Endothelial cell of umbilical vein (primary cell): ENCODE measurements at places on chromosomes 2 and 18. TPM values are rescaled to one million over a fixed set of nuclear protein-coding genes. Genes with fewer than 3 reads are reported as not detected.

Gene MTX2
- total RNA-seq, result 31.3 and 31.7 TPM in 2 replicates

Gene ATP8B1
- 86.5 and 100 TPM in 2 replicates for total RNA-seq

Gene CNNM3
- 13.0 and 13.5 TPM in 2 replicates for total RNA-seq

Gene C2orf66
- total RNA-seq, result 0.27 and 0.39 TPM in 2 replicates

Gene CAVIN2
- 171 and 202 TPM in 2 replicates for total RNA-seq

Gene SH3BP4
- 100.0 and 105 TPM in 2 replicates for total RNA-seq

Gene ZNF396
- total RNA-seq, result 0.44 and 0.72 TPM in 2 replicates

Gene CIB4
- total RNA-seq, result not detected in 2 replicates

Gene NTSR2
- not detected in 2 replicates for total RNA-seq

Gene HOXD11
- total RNA-seq, result not detected in 2 replicates

Gene OTOS
- not detected in 2 replicates for total RNA-seq

Gene FKBP7
- total RNA-seq, result 18.3 and 20.5 TPM in 2 replicates

Gene SERPINB13
- not detected in 2 replicates for total RNA-seq

Gene FASTKD2
- total RNA-seq, result 22.6 and 24.1 TPM in 2 replicates

Gene APLF
- 2.3 and 2.4 TPM in 2 replicates for total RNA-seq

Gene MYO1B
- total RNA-seq, result 51.1 and 55.4 TPM in 2 replicates

Gene TCF4
- 374 and 390 TPM in 2 replicates for total RNA-seq

Gene MGAT5
- 84.1 TPM in 2 replicates for total RNA-seq

Gene POTEI
- total RNA-seq, result 0.13 and 0.16 TPM in 2 replicates
